ENCODE measurements at places on chromosomes 12 and 14.

DNA sequence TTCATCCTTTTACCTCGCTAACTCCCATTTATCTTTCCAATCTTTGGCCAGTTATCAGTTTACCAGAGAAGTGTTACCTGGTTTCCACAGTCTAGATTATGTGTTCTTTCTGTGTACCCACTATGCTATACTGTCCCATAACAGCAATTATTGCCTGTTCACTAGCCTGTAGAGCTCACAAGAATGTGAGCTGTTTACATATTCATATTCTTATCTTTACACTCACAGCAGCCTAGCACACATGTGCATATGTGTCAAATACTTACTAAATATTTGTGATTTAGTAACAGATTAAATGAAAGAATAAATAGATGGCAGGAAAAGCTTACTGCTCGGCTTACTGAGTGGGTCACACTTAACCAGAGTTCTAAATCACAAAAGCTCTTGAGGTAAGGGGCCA lies 97.8 kb downstream of the NOVA1 start:
- no peak for DNase-seq

- no peak for DNase-seq
Observed at GRCh38 chr12:68863109-68863770, 55.3 kb downstream of the MDM2 start.

GRCh38 chr12:46131732-46132469 lies 136.9 kb downstream of the SLC38A1 start:
- DNase-seq, result no peak

GRCh38 chr12:19819231-19819630 lies 379.9 kb downstream of the AEBP2 start:
- no peak for DNase-seq

DNA sequence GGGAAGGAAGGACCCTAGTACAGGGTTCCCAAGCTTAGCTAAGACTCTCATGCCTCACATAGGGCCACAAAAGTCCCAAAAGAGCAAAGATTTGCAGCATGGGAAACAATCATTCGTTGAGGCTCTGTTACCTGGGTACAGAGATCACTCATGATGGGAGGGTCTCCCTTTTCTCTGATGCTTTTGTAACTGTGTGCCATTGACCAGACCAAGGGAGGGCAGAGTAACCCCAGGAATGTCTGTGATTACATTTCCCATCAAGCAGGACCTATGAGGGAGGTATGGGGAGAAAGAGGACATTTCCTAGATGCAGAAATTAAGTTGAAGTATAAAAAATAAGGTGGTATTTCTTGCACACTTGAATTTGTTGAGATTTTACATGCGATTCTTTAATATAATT lies 16.4 kb upstream of the DLGAP5 start:
- no peak for DNase-seq

GRCh38 chr12:52015532-52016041 lies 8.8 kb downstream of the TAMALIN start:
- DNase-seq, result no peak

- no peak for DNase-seq
Observed at GRCh38 chr14:77582511-77582910, 33.9 kb downstream of the SPTLC2 start.
